Activated CD4-positive, alpha-beta T cell treated with anti-CD3 and anti-CD28 coated beads, Interleukin-2, amount 50 U/mL, for 48 hours (primary cell): ENCODE measurements at places on chromosomes 6 and 20.

GRCh38 chr20:59004763-59005522 is 2.1 kb downstream of the CTSZ start:
- DNase-seq, result no peak

DNA sequence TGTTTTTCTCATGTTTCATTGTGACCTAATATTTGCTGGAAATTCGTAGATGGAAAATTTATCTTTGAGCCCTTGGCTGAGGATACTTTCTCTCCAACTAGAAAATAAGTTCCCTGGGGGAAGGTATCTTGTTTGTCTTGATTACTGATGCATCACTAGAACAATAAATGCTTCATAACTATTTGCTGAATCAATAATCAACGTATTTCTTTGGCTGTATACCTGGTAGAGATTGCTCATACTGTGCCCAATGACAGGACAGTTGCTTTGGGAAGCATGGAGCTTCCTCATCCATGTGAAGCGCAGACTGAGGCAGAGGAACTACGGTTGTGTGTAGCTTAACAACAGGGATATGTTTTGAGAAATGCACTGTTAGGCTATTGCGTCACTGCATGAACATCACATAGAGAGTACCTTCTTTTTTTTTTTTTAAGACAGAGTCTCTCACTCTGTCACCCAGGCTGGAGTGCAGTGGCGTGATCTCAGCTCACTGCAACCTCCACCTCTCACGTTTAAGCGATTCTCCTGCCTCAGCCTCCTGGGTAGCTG is 34.2 kb upstream of the RPN2 start:
- DNase-seq, result no peak

GRCh38 chr6:126042001-126042419 is 55.7 kb downstream of the TRMT11 start:
- DNase-seq, result no peak

DNA sequence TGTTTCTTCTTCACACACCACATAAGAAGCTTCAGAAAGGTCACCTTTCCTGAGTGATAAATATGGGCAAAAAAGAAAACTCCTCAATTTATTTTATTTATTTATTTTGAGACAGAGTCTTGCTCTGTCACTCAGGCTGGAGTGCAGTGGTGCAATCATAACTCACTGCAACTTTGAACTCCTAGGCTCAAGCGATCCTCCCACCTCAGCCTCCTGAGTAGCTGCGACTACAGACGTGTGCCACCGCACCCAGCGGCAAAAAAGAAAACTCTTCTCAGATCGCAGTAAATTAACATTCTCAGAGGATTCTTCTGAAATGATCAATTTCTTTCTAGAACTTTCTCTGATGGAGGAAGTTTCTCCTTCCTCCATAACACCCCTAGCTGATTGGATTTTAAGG is 111.2 kb downstream of the TRERF1 start:
- DNase-seq, result no peak

DNA sequence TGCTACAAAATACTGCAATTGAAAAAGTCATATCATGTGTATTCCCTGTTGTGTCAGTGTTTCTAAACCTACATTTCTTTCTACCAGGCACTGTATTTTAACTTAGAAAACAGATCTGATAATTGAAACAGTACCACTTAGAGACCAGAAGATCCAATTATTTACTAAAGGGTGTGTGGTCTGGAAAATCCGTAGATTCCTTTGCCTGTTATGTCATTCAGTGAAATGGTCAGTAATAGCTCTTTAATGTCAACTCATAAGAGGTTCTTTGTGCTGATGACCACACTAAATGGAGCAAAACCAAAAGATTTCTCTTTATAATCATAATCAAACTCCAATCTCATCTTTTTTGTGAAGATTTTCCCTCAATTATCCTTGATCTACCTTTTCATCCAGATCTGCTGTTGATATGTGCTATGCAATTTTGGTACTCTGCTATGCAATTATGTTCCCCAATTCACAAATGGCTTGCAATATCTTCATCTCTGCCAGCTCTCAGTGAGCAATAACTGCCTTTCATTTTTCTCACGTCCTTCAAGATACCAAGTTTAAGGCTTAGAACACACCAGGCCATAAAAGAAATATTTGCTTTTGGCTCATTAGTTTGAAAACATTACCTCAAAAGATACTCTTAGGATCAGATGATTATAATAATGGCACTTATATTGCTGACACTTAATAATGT is 165.5 kb downstream of the MOXD1 start:
- DNase-seq, result no peak

DNA sequence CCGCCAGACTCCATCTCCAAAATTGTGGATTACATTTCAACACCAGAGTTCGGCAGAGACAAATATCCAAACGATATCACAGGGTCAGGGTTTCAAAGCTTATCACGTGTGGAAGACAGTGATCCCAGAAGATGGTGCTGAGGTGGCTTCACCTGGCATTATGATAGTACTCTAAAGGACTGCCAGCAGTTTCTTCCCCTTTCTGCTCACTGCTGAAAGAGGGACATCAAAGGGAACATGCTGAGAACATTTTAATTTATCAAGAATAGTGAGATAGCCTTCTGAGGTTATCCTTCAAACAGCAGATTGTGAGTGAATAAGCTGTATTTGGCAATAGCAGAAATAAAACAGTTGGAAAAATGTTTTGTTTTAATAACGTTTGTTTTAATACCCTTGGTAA is 79.7 kb downstream of the FIG4 start:
- no peak for DNase-seq

- no peak for DNase-seq
These were observed 71.5 kb downstream of the DLGAP4 start for GRCh38 chr20:36377348-36378326.

DNA sequence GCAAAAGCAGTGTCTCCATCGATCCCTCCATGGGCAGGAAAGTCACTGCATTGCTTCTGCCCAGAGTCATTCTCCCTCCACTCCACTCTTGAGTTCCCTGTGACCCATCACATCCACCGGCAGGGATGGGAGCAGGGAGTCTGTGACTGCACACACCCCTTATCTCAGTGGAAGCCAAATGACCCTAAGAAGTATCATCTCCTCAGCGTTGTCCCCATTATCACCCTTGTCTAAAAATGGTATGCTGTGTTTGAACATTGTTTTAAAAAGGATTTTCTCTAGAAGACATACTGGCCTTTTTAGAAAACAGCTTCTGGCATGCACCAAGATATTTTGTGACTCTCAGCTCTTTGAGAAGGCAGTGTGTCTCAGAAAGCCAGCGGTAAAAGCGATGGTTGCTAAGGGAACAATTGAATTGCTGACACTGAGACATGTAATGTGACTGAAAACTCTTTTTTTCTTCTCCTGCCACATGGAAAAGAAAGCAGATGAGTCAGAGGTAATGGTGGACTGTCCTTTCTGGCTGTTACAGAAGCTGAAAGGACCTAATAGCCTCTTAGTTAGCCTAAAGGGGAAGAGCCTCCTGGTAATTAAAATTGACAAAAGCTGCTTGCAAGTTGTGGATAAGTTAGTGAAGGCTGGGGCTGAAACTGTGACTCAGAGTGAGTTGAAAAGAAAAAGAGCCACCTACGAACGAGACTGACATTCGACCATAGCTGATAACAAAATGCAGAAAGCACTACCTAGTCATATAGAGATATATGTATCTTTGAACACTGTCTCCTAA is 120.5 kb downstream of the MAP3K7 start:
- peak; percentile 47 for DNase-seq

- DNase-seq, result no peak
These were observed 75.9 kb upstream of the THEMIS start for GRCh38 chr6:127976796-127977195.
